ENCODE measurements at places on chromosomes 12 and 14.
A peak's percentile ranks its signal among the peaks of the same experiment; 100 is the strongest.

- no peak for DNase-seq
These were observed 8.5 kb upstream of the ACTN1 start for GRCh38 chr14:68987653-68988036.

- no peak for DNase-seq
These were observed 21.5 kb downstream of the LMNTD1 start for GRCh38 chr12:25531502-25532052.

GRCh38 chr14:48726080-48726642, 860.0 kb downstream of the RPS29 start:
- no peak for DNase-seq

DNA sequence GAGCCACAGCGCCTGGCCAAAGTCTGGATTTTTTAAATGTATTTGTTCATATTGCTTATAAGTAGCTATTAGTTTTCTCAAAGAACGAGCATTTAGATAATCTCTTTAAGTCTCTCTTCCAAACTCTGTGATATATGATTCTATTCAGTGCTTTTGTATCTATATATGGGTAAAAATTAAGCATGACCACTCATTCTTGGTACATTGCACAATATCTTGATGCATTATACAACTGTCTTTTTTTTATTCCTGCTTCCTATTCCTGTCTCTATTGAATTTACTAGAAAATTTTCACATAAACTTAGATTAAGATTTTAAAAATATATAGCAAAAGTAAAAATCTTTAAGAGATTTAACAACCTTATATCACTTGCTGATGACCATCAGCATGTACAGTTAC, 29.1 kb downstream of the SOCS2 start:
- DNase-seq, result no peak

DNA sequence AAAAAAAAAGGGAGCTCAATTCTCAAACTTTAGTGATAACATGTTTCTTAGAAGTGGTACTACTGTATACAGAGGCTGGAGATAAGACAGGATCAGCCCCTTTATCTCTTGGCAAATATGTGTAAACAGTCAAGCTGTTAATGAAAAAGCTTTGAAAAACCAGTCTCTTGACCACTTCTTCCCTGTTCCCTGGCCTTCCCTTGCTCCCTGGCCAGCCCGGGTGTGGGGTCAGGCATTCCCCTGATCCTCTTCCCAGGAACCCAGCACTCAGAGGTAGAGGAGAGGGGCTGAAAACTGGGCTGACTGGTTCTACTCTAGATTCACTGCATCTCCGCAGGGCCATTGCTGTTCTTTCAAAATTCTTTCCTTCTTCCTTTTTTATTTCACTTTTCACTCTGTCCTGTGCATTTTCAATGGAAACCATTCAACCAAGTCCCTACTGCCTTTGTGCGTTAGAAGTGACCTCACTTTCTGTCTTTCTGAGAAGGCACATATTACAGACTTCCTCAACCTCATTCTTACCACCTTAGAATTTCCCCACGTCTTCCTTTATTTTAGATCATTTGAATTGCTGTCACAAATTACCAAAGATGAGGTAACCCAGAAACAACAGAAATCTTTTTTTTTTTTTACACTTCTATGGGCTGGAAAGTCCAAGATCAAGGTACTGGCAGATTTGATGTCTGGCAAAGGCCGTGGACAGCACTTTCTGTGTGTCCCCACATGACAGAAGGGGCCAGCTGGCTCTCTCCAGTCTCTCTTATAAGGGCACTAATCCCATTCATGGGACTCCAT, 5.7 kb downstream of the GNG2 start:
- DNase-seq, result no peak

GRCh38 chr14:31921721-31922120, 155.4 kb upstream of the ARHGAP5 start:
- no peak for DNase-seq

GRCh38 chr12:11949738-11950411, 120.9 kb upstream of the BCL2L14 start:
- no peak for DNase-seq

- DNase-seq, result no peak
These were observed 435.7 kb downstream of the CCER1 start for GRCh38 chr12:90519285-90519684.

- no peak for DNase-seq
These were observed 16.7 kb downstream of the PPP1CC start for GRCh38 chr12:110726028-110726427.

DNA sequence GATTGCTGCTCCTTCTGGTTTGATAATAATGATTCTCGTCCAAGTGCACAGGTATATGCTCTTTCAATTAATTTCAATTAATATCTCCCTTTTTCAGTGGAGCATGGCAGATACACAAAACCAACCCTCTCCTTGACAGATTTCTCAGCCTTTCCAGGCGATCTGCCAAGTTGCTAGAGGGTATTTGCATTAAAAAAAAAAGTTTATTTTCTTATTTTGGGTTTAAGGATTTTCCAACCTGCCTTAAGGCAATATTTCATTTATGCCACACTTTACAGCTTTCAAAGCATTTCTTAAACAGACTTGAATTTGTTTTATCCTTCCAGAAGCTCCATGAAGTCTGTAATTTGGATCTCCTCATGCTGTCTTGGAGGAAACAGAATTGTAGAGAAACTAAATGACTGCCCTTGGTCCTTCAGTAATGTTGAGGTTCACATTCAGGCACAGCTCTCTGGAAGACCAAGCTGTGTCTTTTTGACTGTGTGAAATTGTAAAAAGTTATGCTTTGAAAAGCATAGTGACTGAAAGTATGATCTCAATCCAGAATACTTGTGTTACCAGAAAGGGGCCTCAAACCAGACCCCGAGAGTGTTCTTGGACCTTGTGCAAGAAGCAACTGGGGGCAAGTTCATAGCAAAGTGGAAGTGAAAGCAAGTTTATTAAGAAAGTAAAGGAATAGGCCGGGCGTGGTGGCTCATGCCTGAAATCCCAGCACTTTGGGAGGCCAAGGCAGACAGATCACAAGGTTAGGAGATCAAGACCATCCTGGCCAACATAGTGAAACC, 2.3 kb downstream of the DGLUCY start:
- no peak for DNase-seq

GRCh38 chr12:22625762-22626294, 857 bp downstream of the ETNK1 start:
- peak; percentile 38 for DNase-seq

GRCh38 chr14:103899833-103900232, 28.4 kb upstream of the TDRD9 start:
- no peak for DNase-seq

DNA sequence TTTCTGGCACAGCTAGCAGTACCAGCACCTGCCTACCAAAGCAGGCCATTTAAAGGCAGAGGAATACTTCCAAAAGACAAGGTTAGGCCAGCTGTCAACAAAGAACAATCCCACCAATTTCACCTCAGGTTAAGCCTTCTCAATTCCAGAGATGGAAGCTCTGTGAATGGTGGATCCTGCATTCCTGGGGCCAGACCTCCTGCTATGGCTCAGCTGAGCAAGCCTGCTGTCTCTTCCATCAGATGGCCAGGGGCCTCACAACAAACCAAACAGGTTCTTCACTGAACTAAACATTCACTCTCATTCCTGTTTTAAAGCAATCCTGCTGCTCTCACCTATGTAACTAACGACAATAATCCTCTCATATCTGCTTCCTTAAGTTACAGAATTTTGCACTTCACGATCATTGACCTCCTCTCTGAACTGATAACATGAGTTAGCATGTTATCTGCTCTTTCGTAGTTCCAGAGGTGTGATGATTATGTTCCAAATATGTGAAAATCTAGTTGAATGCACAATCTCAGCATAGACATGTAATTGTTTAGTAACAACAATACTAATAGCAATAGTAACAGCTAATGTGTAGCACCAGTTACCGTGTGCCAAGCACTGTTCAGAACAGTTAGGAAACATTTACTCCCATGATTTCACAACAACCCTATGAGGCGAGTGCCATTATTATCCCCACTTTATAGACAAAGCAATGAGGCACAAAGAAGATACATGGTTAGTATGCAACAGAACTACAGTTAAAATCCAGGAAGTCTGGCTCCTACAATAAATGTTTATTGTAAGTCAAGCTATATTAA, 73.2 kb downstream of the SLC2A13 start:
- DNase-seq, result no peak

GRCh38 chr12:13250416-13250815, 53.9 kb downstream of the EMP1 start:
- no peak for DNase-seq

DNA sequence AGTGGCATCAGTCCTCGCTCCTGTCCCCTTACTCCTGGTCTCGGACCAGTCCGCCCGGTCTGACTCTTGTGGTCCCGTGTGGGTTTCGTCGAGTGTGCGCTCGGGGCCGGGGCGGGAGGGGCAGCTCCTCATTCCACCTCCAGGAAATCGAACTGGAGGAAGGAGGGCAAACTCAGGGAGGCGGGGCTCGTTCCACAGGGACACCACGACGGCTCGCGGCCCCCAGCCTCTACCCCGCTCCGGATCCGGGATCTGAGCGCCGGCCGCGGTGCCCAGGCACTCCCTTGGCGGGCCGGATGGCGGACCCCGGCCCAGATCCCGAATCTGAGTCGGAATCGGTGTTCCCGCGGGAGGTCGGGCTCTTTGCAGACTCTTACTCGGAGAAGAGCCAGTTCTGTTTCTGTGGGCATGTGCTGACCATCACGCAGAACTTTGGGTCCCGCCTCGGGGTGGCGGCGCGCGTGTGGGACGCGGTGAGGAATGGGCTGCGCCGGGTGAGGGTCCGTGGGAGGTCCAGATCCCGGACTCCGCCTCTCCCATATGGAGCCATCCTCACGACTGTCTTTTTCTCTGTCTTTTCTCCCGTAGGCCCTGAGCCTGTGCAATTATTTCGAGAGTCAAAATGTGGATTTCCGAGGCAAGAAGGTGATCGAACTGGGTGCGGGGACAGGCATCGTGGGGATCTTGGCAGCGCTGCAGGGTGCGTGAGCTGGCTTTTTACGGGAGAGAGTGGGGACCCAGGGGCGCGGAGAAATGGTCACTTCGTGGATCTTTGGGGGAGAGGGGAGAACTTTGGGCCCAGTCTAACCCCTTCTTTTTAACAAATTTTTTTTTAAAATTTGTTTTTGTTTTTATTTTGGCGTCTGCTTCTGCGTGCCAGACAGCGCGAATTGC, at the start of gene EEF1AKMT3:
Gene EEF1AKMT3 (plus strand): TSS at position 186 of the 894 bp plus-strand sequence. CDS start 111 bp downstream, at position 297.
- peak; percentile 52 for DNase-seq

GRCh38 chr14:24924544-24924943, 125.4 kb downstream of the STXBP6 start:
- DNase-seq, result no peak

DNA sequence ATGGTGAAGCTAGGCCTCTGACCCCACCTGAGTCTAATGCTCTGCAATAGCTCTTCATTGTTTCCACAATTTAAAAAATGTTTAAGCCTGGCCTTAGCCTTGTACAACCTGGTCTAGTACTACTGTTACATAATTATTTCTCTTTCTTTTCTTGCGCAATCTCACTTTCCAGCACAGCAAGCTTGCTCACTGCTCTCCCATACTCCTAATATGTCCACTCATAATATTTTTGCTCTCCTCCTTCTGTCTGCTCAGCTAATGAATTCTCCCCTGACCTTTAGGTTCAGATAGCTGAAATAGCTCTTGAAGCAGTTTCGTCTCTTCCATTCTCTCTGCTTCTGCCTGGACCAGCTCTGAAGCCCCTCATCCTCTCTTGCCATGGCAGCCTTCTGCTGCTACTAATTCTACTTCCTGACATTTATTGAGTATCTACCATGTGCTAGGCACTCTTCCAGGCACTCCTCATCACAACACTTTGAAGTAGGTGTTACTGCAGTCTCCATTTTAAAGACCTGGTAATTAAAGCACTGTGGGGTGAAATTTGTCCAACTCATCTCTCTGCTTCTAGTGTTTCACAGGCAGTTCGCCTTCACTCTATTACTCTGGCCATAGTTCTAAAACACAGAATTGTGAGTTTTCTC, 2.8 kb upstream of the SLC48A1 start:
- DNase-seq, result no peak

DNA sequence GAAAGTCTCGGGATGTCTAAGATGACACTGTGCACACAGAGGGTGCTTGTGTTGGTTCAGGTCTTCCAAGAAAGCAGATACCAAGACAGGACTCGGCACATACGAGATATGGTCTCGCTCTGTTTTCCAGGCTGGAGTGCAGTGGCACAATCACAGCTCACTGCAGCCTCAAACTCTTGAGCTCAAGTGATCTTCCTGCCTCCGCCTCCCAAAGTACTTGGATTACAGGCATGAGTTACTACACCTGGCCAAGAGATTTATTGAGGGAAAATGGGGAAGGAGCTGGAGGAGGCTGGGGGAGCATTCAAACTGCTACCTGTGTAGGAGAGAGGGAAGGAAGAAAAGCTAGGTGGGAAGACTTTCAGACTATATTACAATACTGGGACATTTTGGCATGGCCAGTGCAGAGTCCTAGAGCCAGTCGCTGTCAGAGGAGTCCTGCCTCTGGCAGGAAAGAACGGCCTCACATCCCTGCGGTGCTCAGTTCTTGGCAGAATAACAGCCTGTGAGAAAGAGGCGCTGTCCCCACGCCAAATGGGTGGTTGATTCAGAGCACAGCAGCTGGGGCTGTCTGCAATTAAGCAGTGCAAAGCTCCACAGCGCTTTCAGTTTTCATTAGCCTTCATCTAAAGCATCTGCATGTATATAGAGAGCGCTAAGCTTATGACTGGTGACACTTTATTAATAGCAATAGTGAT, 18.3 kb downstream of the SLC17A8 start:
- peak; percentile 59 for DNase-seq

DNA sequence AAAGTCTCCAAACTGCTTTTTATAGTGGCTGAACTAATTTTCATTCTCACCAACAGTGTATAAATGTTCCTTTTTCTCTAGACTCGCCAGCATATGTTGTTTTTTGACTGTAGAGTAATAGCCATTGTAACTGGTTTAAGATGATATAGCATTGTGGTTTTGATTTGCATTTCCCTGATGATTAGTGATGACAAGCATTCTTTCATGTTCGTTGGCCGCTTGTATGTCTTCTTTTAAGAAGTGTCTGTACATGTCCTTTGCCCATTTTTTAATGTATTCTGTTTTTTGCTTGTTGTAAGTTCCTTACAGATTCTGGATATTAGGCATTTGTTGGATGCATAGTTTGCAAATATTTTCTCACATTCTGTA, 404.9 kb downstream of the FLRT2 start:
- DNase-seq, result no peak

GRCh38 chr14:65044596-65044959, 57.7 kb downstream of the MAX start:
- DNase-seq, result no peak

- no peak for DNase-seq
These were observed 183.8 kb downstream of the FOXN3 start for GRCh38 chr14:89233184-89233583.

GRCh38 chr14:24982472-24983155, 67.3 kb downstream of the STXBP6 start:
- no peak for DNase-seq

GRCh38 chr12:3417937-3418462, 73.0 kb upstream of the PRMT8 start:
- no peak for DNase-seq

All from amygdala (tissue), 56 donors.